ENCODE measurements at places on chromosomes 13 and 19.
A peak's percentile ranks its signal among the peaks of the same experiment; 100 is the strongest.

GRCh38 chr13:27556109-27556508 lies 64.2 kb downstream of the LNX2 start:
- DNase-seq = no peak

- DNase-seq = no peak
Observed at GRCh38 chr13:75651013-75651412, 14.9 kb downstream of the LMO7 start.

DNA sequence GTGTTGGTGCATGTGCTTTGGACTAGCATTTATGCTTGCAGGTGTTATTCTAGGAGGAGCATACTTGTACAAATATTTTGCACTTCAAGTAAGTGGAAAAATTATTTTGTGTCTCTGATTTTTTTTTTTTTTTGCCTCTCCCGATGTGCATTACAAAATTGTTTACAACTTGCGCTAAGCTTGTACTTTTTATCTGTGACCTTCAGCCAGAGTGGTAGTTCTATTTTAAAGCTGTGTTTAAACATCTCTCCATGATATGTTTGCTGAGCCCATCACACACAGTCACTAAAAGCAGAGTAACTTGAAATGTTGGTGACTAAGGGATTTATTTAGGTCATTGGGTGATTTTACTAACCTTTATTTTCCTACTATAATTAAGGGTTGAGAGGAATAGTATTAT lies 20.8 kb downstream of the ITM2B start:
- DNase-seq = no peak

DNA sequence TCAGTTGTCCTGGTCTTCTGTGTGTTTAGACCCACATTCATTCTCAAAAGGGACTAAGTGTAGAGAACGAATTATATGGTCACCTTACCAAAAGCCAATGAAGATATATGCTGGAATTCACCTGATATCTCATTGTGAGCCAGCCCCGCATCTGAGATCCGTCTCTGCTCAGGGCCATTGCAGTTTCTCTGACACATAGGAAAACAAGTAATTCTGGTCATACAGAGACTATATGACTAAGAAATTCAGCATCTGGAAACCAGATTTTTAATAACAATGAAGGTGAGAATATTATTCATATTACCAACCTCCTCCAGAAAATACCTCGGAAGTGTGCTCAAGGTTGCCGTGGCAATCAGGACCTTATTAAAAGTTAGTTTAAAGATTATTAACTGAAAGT lies 278.6 kb upstream of the EDNRB start:
- DNase-seq = no peak

DNA sequence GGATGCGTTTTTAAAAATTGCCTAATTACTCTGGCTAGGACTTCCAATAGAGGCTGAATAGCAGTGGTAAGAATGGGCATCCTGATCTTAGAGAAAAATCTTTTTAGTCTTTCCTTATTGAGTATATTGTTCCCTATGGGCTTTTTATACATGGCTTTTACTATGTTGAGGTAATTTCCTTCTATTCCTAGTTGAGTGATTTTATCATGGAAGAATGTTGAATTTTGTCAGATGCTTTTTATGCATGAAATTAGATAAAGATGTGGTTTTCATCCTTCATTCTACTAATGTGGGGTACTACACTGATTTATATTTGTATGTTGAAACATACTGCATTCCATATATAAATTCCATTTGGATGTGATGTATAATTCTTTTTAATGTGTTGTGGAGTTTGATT lies 2673.8 kb downstream of the PCDH9 start:
- no peak for DNase-seq

- DNase-seq = no peak
Observed at GRCh38 chr19:16034958-16035560, 41.2 kb upstream of the TPM4 start.

GRCh38 chr19:30132343-30133075 lies 190.5 kb downstream of the URI1 start:
- no peak for DNase-seq

- DNase-seq = no peak
Observed at GRCh38 chr19:18672044-18672451, 11.4 kb upstream of the CRTC1 start.

DNA sequence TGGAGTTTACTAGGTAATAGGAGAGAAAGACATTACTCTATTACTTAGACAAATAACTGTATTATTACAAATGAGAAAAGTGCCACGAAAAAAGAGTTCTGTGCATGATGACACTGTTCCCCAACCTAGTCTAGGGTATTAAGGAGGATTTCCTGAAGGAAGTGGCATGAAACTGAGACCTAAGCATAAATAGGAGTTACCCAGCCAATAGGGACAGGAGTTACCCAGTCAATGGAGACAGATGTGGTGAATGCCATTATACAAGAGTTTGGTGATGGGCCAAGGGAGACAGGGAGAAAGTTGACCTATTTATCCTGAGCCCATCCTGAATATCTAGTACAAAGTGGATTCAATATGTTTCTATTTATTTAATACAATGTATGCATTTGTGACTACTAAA lies 65.4 kb downstream of the KL start:
- DNase-seq = no peak

GRCh38 chr13:110853235-110853721 lies 61.6 kb downstream of the ANKRD10 start:
- DNase-seq = no peak

GRCh38 chr19:29201855-29202254 lies 11.1 kb downstream of the UQCRFS1 start:
- DNase-seq = no peak

DNA sequence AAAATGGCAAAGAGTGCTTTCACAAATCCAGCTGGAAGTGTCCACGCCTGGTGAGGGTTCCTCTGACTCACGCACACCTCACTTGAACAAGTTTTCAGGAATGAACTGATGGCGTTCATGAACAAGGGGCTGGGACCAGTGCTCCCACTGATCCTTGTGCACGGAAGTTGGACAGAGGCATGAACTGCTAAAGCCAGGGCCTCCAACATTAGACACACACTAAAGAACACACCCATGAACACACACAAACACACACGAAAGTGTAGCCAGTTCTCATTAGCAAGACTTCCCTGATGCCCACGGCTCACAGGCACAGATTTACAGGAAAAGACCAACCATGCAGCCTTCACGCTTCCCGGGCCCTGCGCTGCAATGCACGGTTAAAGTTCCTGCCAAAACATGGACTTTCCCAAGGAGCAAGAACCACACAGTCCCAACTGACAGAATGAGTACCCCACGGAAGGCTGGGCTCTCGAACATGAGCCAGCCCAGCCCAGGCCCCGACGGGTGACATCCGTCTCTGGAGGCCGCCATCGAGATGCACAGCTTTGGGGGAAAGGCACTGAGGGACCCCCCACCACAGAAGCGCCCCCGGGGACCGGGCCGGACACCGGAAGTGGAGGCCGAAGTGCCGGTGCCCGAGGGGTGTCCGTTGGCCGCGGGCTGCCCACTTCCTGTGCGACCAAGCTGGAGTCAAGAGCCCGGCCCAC lies 808 bp downstream of the DNMT1 start:
- DNase-seq = peak; percentile 20

GRCh38 chr19:58460039-58460438 lies 6.8 kb upstream of the ZNF324 start:
- DNase-seq = no peak

GRCh38 chr13:113050734-113051431 lies 54.7 kb upstream of the F7 start:
- no peak for DNase-seq

DNA sequence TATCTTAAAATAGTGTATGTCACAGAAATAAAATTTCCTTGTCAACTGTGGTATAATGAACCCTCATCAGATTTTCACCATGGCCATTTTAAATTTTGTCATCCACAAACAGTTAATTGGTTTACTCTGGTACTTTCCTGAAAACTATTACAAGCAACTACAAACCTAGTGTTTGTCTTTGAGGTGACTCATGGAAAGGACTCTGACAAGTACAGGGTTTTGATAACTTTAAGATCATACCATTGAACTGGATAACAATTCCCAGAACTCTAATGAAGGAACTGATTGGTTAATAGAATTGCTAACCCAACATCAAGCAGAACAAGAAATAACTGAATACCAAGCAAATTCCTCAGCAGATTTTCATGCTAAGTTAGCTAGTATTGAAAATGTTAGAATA lies 237.7 kb upstream of the IPO5 start:
- DNase-seq = no peak

- DNase-seq = no peak
Observed at GRCh38 chr13:110274687-110275086, 32.3 kb downstream of the COL4A1 start.

DNA sequence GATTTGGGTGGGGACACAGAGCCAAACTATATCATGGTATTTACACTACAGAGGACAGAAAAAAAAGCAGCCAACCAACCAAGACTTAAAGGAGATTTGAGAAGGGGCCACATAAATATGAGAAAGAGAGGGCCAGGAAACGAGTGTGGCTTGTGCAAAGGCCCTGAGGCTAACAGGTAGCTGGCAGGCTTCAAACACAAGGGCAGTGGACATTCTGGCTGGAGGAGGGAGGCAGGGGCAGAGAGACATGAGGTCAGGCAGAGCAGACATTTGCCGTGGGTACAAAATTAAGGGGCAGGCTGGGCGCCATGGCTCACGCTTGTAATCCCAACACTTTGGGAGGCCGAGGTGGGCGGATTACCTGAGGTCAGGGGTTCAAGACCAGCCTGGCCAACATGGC lies 278.7 kb downstream of the FOXO1 start:
- DNase-seq = no peak

- no peak for DNase-seq
Observed at GRCh38 chr19:23285948-23286347, 35.8 kb upstream of the ZNF724 start.

DNA sequence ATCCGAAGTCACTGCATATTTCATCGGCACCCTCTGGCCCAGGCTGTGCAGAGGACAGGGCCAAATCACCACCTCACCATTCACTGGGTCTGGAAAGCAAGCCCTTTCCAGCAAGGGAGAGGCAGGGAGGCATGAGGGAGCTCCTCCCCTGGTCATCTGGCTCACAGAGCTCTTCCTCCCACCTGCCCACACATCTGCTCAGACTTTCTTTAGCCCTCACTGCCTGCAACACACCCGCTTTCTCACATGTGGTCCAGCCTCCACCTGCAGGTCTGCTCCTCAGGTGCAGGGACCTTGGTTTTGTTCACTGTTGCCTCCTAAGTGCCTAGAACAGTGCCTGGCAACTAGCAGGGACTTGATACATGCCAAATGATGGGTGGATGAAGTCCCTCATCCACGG lies 21.0 kb upstream of the SLC35E1 start:
- DNase-seq = no peak

DNA sequence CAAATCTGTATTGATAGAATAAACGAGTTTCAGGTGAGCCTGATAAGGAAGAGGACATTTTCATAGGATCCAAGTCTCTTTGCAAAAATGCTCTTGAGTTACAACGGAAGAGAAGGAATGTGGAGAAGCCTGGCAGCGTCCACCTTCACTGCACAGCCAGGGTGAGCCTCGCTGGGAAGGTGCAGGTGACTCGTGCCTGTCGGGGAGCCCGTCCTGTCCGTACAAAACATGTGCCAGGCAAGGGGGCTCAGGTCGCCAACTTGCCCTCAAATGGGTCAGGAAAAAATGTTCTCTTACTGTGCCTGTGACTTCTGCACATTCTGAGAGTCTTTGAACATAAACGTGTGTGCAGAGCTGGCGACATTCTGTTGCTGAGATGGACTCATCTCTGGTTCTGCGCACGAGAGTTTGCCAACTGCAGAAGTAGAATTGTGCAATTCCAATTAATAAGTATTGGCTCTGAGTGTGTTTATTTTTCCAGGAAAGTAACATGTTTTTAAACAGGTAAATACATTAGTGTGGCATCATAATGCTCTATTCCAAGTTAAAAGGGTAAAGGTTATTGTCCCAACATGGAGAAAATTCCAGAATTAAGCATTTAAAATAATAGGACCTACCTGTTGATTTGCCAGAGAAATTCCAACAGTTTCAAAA lies 28.6 kb downstream of the NAXD start:
- DNase-seq = no peak
